Occipital lobe (tissue), 3 donors: ENCODE measurements at places on chromosomes 6 and 20. TPM values are rescaled to one million over a fixed set of nuclear protein-coding genes. Genes with fewer than 3 reads are reported as not detected.

Gene CST1
- not detected for total RNA-seq

Gene OPN5
- not detected for total RNA-seq

Gene NELFE
- 37.4 TPM for total RNA-seq

Gene GJA10
- not detected for total RNA-seq

Gene MCCD1
- not detected for total RNA-seq

Gene WTAP
- total RNA-seq, result 147 TPM

Gene COL11A2
- total RNA-seq, result 0.94 TPM

Gene PDSS2
- total RNA-seq, result 11.5 TPM

Gene ZNF311
- total RNA-seq, result 8.9 TPM

Gene PPP1R14C
- total RNA-seq, result 61.3 TPM

Gene SIRPD
- not detected for total RNA-seq

Gene RIPOR2
- total RNA-seq, result 17.8 TPM

Gene TMEM242
- 11.1 TPM for total RNA-seq

Gene BMP7
- total RNA-seq, result 8.7 TPM

Gene SLC4A11
- total RNA-seq, result not detected
